Stimulated activated CD4-positive, alpha-beta T cell treated with anti-CD3 and anti-CD28 coated beads, Interleukin-1b, Interleukin-23, amount 100 ng/mL, for 1 hour (primary cell): ENCODE measurements at places on chromosomes 2 and 18.

DNA sequence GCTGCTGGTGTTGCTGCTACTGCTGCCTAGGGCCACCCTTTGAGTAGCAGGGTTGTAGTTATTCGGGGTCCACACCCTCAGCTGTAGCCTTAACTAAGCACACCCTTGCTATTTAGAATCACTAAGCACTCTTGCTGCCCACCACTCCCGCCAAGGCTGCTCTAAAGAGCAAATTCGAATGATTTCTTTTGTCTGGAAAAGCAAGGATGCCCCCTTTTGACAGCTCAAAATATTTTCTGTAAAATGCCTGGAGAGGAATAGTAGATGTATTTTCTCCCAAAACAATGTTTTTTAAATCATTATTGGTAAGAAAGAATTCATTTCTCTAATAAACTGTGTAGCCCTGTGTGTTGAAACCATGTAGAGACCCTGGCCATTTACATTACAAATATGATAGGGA is 80.8 kb upstream of the PAPOLG start:
- DNase-seq, result no peak

DNA sequence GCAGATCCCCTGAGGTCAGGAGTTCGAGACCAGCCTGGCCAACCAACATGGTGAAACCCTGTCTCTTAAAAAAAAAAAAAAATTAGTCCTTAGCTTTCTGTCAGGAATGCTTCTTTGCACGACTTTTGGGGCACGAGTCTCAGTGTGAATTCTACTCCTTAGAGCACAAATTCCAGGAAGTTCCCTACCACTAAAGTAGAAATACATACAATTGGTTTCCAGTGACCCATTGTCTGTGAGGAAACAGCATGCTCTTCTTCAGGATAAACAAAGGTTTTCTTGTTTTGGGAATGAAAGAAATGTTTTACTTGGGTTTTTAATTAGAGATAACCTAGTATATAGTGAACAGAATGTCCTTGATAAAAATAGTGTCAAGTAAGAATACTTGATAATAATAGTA is 23.7 kb downstream of the PSMA8 start:
- DNase-seq, result no peak

DNA sequence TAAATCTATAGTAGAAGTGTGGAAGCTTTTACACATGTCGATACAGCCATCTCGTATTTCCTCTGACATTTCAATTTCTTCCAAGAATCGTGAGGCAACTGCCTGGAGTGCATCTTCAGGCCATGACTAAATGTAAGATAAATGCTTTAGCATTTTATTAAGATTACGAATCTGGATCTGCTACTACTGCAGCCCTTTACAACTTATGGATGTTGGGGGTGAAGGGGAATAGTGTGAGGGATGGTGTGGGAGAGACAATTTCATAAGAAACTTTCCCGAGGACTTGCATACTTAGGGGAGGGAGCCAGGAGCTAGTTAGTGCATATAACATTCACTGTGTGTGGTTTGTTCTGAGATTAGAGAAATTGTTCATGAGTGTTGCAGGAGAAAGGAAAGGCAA is 204.8 kb downstream of the SLC39A10 start:
- DNase-seq, result no peak

GRCh38 chr2:238091436-238092060 is 8.6 kb upstream of the ESPNL start:
- DNase-seq, result no peak

DNA sequence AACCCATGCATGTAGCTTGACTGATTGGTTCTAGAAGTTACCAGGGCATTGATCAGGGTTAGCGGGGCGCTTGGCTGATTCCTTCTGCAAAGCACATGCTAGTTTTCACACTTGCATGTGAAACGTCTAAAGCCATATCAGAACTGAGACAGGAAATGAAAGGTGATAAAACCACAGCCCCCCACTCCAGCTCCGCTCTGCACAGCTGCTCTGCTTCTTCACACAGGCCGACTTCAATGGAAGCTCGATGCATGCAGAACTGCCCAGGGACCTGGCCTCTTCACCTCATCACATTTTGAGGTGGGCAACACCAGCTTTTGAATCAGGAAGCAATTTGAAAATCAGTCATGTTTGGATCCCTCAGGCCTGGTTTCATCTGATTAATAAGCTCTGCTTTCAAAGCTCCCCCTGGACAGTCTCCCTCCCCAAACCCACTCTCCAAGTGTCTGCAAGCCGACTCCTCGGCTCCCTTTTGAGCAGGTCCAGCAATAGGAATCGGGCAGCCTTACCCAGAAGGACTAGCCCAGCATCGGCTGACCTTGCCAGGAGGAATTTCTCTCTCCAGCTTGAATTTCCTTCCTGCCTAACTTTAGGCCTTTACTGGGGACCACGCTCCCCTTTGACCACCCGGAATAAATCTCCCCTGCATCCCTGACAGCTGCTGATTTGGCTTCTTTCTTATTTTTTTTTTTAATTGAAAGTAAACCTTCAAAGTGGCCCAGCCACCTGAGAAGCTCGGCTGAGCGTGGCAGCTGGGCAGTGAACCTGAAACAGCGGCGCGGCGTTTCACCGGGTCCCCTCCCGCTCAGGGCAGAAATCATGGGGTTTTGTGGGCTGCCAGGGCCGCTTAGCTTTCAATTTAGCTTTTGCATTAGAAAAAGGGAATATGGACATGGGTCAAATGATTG is 31.7 kb downstream of the HRH4 start:
- no peak for DNase-seq

DNA sequence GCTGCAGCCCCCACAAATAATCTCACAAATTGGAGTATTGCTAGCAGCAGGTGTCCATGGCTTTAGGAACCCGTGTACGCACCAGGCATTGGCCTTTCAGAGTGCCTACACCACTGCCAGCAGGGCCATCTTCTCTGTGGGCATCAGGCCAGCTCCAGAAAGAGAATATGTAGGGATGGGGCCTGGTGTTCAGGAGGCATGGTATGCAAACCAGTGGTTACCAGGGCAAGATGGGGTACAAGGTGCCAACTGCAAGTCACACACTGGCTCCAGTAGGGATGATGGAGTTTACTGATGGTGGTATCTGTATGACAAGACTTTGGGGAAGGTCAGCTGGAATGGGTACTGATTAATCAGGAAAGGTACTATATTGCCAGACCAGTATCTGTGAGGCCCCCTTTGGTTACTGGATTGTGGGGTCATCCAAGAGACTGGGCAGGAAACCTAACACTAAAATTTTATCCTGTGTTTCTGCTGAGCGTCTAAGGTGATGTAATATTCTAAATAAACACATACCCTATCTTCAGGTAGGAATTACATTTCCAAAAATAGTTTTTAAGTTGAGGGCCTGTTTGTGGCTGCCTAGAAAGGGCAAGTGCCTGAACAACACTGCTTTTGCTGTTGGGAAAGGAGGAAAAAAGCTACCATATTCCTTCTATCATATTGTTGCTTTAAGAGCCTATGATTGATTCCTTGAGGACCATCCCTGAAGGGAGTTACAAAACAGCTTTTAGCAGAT is 9.0 kb downstream of the CNOT9 start:
- no peak for DNase-seq

DNA sequence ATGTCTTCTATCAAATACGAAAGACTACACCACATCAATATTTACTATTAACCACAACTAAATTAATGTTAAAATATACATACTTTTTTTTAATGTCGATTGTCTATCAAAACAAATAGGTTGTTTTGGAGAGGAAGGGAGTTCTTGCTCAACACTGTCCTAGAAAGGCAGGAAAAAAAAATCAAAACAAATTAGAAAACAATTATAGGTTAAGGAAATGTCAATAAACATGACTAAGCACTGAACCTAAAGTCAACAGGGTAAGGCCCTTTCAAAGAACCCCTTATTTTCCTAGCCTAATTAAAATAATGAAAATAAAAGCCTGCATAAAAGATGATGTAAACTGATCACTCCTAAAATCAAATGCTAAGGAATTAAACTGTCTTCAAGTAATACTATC is 2.8 kb downstream of the CEP76 start:
- no peak for DNase-seq

DNA sequence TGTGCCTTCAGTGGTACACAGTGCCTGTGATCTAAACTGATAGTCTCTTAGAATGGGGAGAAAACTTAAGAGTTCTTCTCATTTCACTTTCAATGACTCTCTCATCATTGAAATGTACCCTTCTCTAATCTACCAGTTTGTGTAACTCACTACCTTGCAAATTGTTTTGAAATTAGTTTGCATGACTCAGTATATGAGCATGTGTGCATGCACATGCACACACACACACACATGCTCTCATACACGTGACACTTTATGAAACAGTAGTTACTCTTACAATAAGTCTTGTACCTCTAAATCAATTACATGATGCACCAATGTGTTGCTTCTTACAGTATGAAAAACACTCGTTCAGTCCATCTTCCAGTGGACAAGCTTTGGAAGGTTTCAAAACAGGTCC is 10.6 kb downstream of the LYPD6B start:
- DNase-seq, result no peak

DNA sequence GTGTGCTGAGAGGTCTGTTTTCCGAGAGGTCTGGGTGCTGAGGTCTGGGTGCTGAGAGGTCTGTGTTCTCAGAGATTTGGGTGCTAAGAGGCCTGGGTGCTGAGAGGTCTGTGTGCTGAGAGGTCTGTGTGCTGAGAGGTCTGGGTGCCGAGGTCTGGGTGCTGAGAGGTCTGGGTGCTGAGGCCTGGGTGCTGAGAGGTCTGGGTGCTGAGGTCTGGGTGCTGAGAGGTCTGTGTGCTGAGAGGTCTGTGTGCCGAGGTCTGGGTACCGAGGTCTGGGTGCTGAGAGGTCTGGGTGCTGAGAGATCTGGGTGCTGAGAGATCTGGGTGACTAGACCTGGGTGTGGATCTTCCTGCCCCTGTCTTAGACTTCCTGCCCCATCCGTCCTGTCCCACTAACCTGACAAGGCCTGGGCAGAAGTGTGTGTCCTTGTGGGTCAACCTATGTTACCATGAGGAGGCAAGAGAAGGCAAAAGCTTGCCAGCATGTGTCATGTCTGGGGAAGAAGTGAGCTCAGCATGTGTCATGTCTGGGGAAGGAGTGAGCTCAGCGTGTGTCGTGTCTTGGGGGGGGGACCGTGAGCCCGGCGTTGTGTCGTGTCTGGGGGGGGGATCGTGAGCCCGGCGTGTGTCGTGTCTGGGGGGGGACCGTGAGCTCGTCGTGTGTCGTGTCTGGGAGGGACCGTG is 69.3 kb downstream of the KCNG2 start:
- DNase-seq, result no peak

- no peak for DNase-seq
Observed at GRCh38 chr18:55522011-55522410, 66.0 kb downstream of the TCF4 start.

DNA sequence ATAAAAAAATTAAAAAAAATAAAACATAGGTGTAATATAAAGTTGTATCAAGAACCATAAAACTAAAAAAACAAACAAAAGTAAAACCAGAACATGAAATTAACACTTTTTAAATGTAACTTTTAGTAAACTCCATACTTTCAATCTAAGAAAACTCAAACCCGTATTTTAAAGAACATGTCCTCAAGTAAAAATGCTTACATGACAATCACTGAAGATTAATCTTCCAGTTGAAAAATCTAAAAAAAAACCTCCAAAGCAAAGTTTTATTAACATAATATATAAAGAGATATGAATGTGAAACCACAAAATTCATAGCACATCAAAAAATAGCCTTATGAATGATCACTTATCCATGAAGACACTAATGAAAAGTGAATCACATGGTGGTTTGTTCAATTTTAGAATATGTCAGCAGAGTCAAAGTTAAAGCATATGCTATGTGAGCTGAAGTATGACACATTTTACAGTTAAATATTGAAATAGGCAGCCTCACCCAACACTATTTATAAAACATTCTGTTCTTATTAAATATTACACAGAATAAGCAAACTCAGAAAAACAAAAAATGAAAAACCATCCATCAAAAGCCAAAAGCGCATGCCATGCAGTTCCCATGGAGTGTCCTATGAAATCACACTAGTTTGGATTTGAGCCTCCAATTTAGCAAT is 23.1 kb upstream of the CHAC2 start:
- DNase-seq, result no peak
